ENCODE measurements at places on chromosomes 7 and 10.

- peak; percentile 25 for DNase-seq
Observed at GRCh38 chr10:121735263-121735662, 137.0 kb upstream of the FGFR2 start.

DNA sequence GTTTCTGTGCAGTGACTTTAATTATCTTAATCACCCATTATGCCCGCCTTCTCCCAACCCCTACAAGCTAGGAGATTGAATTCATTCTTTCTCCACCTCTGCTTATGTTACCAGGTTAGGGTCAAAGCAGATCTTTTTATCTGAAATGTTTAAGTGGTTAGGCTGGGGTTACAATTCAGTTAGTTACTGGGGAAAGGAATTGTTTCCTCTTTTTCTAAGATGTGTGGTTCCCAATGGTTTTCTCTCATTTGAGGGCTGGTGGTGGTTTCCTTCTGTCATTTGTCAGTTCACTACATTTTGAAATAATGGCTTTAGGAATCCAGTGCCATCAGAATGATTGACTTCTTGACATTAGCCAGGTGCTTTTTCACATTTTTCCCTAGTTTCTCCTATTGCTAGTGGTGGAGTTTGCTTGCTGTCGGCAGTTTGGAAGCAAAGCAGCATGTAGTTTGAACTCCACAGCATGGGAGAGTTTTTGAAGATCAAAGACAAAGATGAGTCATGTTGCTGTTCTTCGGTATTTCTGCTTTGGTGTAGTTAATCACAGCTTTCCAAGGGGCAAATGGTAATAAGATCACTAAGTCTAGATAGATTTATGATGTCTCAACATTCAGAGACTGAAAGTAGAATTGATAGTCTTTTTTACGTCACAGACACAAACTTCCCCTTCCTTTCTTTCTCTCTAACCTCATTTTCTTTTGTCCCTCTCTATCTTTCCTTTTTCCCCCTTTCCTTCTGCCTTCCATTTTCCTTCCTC, 168.2 kb downstream of the SND1 start:
- DNase-seq = peak; percentile 36

- peak; percentile 78 for DNase-seq
Observed at GRCh38 chr7:14639329-14639728, 263.2 kb downstream of the DGKB start.

- DNase-seq = no peak
Observed at GRCh38 chr10:88064608-88065382, 201.4 kb downstream of the PTEN start.

GRCh38 chr10:33494694-33495265, 160.3 kb upstream of the NRP1 start:
- no peak for DNase-seq

GRCh38 chr7:63789378-63790176, 209.1 kb upstream of the ZNF722 start:
- DNase-seq = no peak

DNA sequence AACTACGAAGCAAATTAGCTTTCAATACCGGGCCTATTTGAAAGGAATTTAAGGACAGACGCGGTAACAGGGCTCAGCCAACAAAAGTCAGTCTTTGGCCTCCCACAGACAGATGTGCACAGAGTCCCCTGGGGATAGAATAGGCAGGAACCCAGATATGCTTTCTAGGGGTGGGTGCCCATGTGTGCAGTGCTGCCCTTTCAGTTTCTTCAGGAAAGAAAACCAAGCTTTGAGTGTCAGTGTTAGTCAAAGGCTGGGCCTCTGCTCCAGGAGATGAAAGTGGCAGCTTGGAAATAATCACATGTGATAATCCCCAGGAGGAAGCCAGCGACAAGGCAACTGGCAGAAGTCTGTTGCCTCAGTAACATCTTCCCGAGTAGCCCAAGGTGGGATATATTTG, 43.8 kb upstream of the CSTF2T start:
- DNase-seq = no peak

DNA sequence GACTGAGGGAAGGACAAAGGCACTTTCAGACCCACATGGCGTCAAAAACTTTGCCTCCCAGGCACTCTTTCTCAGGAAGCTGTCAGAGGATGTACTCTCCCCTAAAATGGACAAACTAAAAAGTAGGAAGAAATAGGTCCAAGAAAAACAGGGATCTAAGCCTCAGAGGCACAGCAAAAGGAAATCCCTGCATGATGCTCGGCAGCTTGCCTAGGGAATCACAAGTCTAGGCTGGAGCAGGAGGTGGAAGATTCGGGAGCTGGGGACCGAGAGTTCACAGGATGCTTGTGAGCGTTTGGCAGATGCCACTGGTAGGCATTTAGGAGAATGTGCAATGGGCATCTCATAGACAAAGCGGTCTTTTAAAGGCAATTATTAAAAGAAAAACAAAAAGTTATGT, 60.8 kb downstream of the ATXN7L1 start:
- no peak for DNase-seq

DNA sequence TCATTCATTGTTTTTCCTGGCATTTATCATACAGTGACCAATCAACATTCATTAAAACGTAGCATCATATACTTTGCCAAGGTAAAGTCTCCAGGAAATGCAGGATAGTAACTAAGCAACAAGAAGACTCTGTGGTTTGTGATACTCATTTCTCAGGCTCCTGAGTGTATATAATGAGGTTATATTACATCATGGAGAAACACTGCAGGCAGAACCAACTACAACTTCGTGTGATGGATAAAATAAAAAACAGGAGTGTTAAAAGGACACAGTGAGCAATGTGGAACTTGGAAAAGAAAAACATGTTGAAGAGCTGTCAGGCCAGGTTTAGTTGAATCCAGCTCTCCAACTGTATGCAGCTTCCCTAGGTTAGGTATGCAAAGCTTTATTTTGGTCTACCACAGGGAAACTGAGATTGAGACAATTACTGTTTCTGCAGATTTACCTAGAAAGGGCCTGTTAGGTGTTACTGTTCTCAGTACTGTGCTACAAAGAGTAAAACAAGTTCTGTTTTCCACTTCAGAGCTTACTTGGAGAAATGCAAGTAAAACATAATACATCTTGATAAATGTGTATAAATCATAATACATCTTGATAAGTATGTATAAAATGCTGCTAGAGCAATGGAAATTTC, 7.8 kb upstream of the CCNY start:
- no peak for DNase-seq

GRCh38 chr7:49346195-49346899, 422.0 kb downstream of the CDC14C start:
- no peak for DNase-seq

DNA sequence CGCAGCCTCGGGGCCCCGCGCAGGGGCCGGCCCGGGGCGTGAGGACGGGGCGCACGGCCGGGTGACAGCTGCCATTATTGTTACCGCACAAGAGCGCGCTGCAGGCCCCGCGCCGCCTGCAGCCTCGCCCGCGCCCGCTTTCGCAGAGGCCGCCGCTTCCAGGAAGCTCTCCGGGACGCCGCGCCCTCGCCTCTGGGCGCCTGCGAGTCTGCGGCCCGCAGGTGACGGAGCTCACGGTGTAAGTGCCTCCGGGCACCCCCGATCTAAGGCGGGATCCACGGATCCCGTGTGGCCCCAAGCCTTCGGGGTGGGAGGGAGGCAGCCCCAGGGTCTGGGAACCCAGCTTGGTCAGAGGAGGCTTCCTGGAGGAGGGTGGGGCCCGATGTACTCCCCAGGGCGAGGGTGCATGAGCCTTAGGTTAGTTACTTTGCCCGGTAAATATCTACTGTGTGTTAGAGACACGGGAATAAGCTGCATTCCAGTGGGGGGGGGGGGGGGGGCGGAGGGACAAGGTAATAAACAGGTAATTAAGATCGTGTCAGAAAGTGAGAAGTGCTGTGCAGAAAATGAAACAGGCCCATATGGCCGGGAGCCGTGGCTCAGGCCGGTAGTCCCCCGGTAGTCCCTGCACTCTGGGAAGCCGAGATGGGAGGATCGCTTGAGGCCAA, 638 bp downstream of the IQCE start:
- peak; percentile 69 for DNase-seq

- DNase-seq = no peak
Observed at GRCh38 chr10:25824050-25824449, 110.0 kb upstream of the MYO3A start.

DNA sequence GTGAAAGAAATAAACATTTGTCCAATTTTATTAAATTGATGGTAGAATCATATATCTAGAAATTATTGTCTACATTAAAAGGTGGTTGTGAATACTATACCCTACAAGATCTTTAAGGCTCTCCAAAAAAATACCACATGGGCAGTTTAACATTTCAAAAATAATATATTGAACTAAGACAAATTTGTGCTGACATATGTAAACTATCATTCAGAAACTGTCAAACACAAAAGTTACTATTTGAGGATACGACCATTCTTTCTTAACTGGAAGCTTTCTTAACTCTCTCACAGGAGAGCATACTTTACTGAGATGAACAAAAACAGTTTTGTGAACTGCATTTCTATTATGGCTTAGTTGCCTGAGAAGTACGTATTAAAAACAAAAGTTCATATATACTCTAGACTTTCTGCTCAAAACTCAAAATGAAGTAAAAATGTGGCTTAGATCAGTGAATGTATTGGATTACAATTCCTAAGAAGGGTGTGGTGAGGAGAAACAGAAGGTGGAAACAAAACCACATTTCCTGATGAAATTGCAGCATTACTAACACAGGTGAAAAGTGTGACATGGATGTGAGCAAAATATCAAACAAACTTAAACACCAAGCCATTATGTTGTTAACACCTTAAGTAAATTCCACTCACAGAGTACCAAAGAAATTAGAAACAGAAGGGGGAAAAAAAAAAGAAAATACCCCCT, 138.5 kb downstream of the SEMA3A start:
- DNase-seq = no peak

- peak; percentile 11 for DNase-seq
Observed at GRCh38 chr10:33666686-33667480, 332.4 kb upstream of the NRP1 start.

- peak; percentile 33 for DNase-seq
Observed at GRCh38 chr10:103666087-103666761, 172.7 kb downstream of the NEURL1 start.

DNA sequence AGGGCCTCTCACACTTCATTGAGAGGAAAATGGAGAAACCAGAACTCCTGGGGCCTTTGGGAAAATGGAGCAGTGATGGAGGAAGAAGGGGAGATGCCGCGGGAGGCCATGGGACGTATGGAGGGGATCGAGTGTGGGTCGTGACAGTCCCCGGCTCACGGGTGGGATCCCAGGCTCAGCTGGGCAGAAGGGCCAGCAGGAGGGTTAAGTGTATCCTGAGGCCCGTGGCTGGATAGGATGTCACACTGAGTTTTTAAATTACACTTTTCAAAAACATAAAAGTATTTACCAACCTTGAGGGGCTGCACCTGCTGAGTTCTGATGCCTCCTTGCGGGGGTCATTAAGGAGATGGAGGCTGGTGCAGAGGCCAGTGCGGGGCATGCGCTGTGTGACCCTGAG, 28.0 kb upstream of the PSMG3 start:
- DNase-seq = no peak

DNA sequence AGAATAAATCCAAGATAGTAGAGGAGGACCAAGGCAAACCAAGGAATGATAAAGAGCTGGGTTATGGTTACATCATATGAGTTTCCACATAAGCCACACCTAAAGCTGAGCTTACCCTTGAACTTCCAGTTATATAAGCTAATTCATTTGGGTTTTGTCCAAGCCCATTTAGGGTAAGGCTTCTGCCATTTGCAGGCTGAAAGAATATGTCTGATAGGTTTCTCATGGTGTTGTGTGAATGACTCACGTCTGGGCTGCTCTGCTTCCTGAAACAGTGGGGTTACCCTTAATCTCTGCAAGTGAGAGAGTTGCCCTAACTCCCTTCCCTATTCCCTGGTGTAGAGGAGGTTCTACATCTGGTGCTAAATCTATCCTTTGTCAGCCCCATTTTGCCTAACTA, 60.8 kb downstream of the PTTG1IP2 start:
- no peak for DNase-seq

DNA sequence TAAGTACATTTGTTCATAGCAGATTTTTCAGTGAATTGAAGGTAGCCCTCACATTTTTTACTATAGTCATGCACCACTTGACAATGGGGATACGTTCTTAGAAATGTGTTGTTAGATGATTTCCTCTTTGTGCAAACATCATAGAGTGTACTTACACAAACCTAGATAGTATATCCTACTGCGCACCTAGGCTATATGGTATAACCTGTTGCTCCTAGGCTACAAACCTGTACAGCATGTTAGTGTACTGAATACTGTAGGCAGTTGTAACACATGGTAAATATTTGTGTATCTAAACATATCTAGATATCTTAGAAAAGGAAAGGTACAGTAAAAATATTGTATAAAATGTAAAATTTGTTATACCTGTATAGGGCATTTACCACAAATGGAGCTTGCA, 41.2 kb downstream of the TAX1BP1 start:
- DNase-seq = no peak

GRCh38 chr7:143410521-143411004, 1.9 kb upstream of the EPHA1 start:
- no peak for DNase-seq

- DNase-seq = peak; percentile 58
Observed at GRCh38 chr7:74454021-74454924, 567 bp downstream of the GTF2IRD1 start.

DNA sequence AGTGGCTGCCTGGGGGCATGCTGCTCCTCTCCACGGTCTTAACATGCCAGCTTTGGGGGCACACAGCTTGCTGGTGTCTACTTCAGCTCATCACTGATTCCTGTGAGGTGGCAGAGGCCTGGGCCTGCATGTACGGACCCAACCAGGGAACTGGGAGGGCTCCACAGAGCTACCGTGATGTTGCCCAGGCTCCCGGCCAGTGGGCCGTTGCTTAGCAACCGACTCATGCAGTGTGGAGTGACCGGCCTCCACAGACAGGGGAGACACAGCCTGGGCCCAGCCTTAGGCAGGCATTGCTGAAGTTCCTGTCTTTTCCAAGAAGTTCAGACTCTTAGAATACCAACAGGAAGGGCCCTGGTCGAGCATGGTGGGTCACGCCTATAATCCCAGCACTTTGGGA, 25.8 kb upstream of the SH2B2 start:
- DNase-seq = peak; percentile 41

Data from DMS53 (cell line).